ENCODE measurements at places on chromosomes 1 and 21.

DNA sequence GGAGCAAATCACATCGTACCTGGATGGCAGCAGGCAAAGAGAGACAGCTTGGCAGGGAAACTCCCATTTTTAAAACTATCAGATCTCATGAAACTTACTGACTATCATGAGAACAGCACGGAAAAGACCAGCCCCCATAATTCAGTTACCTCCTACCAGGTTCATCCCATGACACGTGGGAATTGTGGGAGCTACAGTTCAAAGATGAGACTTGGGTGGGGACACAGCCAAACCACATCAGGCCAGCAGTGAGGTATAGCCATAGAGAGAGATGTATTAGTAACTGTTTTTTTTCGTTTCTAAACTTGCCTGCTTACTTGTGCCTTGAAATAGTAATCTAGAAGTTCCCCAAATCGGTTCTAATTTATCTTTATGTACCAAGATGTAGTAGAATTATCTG, 48.9 kb downstream of the AK4 start:
- no peak for DNase-seq

DNA sequence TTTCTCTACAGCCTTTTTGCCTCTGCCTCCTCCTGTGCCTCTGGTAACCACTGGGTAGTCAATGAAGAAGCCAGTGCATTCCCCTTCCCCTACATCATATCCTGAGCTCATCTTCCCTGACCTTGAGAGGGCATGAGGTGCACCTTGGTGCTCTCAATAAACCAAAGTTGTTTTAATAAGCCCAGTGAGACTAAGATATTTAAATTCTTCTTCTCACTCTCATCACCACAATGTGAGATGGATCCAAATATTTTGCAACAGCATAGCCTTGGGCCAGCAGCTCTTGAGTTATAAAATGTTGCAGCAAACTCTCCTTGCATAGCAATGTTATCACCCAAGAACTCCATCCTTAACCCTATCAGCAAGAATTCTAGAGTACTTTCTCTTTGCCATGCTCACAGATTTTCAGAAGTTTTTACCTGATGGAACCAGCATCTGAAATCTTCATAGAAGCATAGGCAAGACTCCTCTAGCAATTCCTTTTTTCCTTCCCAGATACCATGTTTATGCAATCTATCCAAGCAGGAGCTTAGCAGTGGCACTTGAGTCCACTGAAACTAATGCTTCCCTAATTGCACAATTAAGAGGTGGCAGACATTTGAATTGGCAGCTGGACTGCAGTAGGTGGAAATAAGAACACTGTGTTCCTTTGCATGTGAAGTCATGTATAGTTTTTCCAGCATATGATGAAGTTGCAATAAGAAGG, 36.8 kb downstream of the CDC7 start:
- no peak for DNase-seq

- no peak for DNase-seq
These were observed 53.9 kb downstream of the VCAM1 start for GRCh38 chr1:100773444-100773843.

GRCh38 chr1:213201380-213202155, 150.5 kb downstream of the RPS6KC1 start:
- DNase-seq, result no peak

DNA sequence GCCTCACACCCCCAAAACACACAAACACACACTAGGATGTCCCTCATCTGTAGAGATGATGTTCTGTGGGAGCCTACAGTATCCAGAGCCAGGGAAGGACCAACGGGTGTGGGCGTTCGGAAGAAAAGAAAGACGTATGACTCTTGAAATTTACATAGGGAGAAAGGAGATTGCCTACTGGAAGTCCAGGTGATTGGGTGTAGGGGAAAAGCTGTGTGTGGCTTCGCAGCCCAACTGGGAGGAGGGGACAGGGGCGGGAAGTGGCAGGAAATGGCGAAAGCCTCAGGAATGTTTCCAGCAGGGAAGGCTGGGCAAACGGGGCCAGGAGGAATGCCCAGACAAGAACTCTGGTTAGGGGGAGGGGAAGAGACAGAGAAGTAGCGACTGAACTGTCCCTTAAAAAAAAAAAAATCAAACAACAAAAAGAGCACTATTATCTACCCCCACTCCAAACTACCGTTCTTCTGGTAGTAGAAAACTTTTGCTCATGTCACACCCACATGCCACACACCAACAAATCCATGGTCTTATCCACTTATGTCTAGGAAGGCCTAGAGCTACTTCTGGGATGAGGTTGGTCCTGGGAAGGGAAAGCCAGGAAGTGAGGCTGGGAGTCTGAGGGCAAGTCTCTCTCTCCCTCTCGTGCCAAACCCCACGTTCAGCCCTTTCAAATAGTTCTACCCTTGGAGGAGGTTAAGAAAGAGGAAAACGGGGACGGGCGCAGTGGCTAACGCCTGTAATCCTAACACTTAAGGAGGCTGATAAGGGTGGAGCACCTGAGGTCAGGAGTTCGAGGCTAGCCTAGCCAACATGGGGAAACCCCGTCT, 1.8 kb upstream of the CKS1B start:
- peak; percentile 79 for DNase-seq

GRCh38 chr1:65564493-65564892, 144.0 kb downstream of the LEPR start:
- DNase-seq, result no peak

DNA sequence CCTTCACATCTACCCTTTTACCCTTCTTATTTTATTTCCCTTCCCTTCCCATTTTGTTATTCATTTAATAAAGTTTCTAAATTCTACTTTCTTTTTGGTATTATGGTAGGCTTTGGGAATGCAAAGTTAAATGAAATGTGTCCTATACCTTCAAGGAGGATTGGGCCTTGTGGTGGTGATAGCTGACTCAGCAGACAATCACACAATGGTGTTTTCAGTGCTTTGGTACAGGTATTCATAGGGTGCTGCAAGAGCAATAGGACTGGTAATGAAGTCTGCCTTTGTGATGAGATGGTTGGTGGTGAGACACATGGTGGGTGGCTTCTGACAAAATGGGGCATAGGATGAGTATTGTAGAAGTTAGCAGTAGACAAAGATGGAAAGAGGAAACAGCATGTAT, 21.9 kb upstream of the SPAG17 start:
- no peak for DNase-seq

- DNase-seq, result no peak
These were observed 24.0 kb upstream of the COL6A1 start for GRCh38 chr21:45957551-45957950.

DNA sequence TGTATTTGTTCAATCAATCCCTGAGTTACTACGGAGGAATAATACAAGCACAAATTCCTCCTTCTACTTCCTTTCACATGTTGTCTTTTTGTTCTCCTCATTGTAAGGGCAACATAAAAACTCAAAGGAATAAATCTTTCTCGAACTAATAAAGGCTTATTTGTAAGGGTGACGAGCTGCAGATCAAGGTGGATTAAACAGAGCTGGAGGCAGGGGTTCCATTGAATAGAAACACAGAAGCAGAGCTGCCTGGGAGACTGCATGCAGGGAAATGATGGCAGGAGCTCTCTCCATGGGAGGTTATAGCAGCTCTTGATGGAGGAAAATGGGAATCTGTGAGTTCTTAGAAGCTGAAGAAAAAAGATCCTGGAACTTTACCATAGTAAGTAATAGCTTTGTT, 160.2 kb downstream of the CYYR1 start:
- no peak for DNase-seq

- DNase-seq, result no peak
These were observed 282.6 kb downstream of the BARHL2 start for GRCh38 chr1:90434460-90434859.

DNA sequence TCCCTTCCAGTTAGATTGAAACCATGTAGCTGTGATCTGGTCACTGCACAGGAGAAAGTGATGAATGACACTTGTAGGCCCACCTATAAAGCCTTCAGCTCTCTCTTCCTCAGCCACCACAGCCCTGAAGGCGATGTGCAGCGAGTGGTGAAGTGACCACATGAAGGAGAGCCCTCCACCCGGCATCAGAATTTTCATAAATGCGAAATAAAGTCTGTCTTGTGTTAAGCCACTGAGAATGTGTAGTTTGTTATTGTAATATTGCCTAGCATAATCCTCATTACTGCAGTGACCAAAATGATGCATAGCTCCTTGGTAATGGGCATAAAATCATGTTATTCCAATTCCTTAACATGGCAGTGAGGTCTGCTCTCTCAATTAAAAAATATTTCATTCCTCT, 122.1 kb upstream of the LYPLAL1 start:
- no peak for DNase-seq

- no peak for DNase-seq
These were observed 9.6 kb upstream of the RIMKLA start for GRCh38 chr1:42370876-42371549.

- no peak for DNase-seq
These were observed 37.3 kb downstream of the COL24A1 start for GRCh38 chr1:86119214-86119764.

DNA sequence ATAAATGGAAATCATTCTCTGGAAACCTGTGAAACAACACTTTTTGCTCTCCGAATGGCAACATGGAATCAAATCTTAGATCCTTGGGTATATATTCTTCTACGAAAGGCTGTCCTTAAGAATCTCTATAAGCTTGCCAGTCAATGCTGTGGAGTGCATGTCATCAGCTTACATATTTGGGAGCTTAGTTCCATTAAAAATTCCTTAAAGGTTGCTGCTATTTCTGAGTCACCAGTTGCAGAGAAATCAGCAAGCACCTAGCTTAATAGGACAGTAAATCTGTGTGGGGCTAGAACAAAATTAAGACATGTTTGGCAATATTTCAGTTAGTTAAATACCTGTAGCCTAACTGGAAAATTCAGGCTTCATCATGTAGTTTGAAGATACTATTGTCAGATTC, 45.7 kb downstream of the PTGFR start:
- no peak for DNase-seq

DNA sequence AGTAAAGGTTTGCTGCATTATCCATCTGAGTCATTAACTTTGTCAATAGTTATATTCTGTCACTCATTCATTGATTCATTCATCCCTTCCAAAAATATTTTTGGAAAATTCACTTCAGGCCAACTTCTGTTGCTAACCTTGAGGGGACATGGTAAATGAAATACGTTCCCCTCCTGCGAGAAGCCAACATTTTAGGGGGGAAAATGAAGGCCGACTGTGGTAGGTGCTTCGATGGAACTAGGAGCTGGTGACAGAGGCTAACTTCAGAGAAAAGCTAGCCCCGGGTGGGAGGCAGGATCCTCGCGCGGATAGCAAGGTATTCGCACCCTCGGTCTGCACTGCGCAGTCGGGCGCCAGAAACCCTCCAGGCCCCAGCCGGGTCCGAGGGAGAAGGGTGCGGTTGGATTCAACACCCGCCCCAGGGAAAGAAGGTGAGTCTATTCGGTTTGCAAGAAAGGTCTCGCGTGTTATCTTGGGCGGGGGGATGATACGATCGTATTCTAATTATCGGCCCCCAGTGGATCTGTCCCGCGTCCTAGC, 646 bp upstream of the RRP15 start:
- DNase-seq, result peak; percentile 85

DNA sequence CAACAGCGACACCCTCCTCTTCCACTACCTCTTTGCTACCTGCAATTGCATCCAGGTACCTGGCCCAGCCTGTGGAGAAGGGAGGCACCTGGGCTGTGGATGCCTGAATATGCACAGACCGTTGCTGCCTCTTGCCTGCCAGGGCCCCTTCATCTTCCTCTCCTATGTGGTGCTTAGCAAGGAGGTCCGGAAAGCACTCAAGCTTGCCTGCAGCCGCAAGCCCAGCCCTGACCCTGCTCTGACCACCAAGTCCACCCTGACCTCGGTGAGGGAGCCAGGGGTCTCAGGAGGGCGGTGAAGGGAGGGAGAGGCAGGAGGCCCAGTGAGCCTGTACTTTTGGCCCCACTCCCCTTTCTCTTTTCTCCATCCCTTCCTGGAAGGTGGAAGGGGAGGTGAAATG, 11.5 kb downstream of the PSRC1 start:
- peak; percentile 54 for DNase-seq

DNA sequence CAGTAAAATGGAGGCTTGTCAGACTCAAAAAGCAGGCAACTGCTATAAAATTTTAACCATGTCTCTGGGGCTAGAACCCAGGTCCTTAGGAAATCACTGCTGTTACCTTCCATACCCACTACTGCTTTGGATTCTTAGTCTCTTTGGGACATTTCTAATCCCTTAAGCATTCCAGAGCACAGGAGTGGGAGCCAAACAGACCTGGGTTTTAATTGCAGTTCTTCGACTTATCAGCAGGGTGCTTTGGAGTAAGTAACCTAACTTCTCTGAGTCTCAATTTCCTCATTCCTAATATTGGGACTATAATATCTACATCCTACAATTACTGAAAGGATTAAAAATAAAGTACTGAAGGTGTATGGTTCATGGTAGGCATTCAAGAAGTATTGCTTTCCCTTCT, 161.0 kb upstream of the BEND5 start:
- no peak for DNase-seq

DNA sequence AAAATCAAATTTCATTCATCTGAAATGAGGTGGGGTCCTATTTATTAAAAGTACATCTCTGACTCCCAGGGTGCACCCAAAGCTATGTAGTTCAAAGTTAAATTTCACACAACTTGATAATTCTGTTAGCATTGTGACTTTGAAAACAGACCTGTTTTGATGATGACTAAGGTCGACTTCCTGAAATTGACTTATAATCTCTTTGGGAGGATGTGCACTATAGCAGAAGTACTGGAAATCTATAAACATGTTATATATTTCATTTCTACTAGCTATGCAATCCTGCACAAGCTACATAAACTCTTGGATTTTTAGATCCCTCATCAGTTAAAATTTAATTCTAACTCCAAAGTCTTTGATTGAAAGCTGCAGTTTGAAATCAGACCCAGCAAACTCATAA, 507.6 kb downstream of the NEGR1 start:
- no peak for DNase-seq

DNA sequence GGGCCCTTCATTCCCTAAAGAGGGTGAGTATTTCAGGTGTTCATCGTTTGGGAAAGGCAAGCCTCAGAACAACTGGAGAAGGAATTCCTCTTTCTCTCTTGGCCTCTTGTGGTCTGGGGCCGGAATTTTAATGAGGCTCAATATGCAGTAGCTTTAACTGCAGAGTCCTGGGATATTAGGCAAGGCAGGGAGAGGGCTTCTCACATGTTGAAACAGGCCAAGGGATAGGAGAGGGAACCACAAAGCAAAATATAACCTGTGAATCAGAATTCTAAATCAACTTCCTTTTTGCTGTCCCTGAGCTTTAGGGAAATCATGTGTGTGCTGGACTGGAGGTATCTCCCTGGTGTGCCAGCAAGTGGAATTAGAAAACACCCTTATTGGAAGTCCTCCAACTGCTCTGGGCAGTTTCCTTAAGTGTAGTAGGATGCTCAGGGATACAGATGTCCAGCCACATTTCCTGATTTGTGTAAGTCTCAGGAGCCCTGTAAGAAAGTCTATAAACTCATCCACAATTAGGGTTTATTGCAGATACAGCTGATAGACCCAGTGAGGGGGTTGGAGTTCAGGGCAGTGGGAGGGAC, 215.8 kb upstream of the ZRANB2 start:
- DNase-seq, result no peak

- no peak for DNase-seq
These were observed 36.4 kb downstream of the ETS2 start for GRCh38 chr21:38842079-38842478.

DNA sequence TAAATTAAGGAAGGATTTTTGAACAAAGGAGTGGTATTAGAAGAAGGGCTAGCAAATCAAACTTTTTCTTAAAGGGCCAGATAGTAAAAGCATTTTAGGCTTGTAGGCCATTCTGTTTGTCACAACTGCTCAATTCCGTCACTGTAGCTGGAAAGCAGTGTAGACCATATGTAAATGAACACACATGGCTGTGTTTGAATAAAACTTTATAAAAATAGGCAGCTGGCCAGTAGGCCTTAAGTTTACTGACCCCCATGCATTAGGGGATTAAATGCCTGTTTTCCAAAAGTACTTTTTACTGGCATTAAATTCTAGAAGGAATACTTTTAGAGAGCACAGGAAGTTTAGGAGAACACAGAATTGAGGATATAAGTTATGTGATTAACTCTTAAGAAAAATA, 8.9 kb downstream of the IVNS1ABP start:
- no peak for DNase-seq
